DMS53 (cell line): ENCODE measurements at places on chromosomes 2 and 18.
A peak's percentile ranks its signal among the peaks of the same experiment; 100 is the strongest.

- no peak for DNase-seq
These were observed 143.1 kb upstream of the CTAGE1 start for GRCh38 chr18:22560797-22561196.

DNA sequence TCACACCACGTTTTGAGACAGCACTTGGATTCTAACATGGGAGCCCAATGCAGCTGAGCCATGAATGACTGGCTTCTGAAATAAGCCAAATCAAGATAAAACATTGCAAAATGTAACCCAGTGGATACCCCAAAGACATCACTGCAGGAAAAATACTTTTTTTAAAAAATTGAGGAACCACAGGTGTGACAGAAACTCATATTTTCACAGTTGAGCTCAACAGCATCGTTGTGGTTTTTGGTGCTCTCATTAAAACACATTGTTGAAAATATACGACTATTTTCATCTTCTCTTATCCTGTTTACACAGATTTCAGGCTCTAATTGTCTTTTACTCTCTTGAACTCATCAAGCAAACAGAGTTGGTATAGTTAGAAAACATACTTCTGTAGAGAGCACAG, 429.3 kb upstream of the VRK2 start:
- DNase-seq = peak; percentile 27

DNA sequence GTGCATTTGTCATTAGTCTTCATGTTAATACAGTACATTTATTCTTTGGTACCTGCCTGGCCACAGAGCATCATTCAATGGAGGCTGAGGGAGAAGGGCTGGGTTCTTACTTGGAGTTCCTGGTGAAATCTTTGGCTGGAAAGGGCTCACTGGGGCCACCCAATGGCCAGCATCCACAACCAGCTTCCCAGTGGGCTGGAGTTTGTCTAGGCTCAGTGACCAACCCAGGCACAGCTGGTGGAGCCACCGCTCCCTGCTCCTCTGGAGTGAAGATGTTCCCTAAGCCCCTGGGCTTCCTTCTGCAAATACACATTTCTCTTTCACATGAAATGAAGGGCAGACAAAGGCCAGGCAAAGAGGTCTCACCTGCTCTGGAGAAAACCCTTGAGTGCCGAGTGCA, 34.4 kb downstream of the EHD3 start:
- DNase-seq = no peak

GRCh38 chr2:20430035-20430434, 16.8 kb upstream of the RHOB start:
- no peak for DNase-seq

- no peak for DNase-seq
These were observed 13.3 kb downstream of the TUBB6 start for GRCh38 chr18:12321333-12321732.

DNA sequence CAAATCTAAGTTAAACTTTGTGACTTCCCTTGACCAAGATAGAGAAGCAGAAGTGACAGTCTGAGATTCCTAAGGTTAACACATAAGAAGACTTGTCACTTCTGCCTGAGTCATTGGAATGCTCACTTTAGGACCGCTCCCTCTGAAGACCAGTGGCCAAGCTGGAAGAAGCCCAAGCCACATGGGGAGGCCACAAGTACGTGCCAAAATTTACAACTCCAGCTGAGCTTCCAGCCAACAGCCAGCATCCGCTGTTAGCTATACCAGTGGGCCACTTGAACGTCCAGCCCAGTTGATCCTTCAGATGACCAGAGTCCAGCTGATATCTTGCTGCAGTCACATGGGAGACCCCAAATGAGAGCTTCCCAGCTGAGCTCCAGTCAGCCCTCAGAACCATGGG, 18.1 kb upstream of the ANTXR1 start:
- DNase-seq = no peak

- DNase-seq = no peak
These were observed 44.6 kb downstream of the TMEFF2 start for GRCh38 chr2:192150166-192150565.
